NCI-H510A treated with DMSO at 0.1 percent for 48 hours (cell line): ENCODE measurements at places on chromosomes 3 and 15.

DNA sequence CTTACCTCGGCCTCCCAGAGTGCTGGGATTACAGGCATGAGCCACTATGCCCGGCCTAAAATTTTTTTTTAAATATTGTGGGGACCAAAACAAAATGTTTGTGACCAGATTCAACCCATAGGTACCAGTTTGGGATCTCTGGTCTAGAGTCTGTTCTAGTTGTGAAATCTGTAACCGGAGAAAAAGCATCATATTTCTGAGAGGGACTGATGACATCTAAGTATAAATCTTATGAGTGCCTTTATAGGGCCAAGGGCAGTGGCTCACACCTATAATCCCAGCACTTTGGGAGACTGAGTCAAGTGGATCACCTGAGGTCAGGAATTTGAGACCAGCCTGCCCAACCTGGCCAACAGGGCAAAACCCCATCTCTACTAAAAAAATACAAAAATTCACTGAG, 14.1 kb upstream of the OSBPL11 start:
- no peak for DNase-seq

GRCh38 chr3:158847452-158847821, 45.6 kb downstream of the MFSD1 start:
- no peak for DNase-seq

- peak; percentile 98 for DNase-seq
These were observed at the start of gene DLG1 for GRCh38 chr3:197298341-197298944. Gene DLG1, minus strand, starts transcription at chr3:197298612. Its CDS starts 1,408 bp downstream, at chr3:197297204.

DNA sequence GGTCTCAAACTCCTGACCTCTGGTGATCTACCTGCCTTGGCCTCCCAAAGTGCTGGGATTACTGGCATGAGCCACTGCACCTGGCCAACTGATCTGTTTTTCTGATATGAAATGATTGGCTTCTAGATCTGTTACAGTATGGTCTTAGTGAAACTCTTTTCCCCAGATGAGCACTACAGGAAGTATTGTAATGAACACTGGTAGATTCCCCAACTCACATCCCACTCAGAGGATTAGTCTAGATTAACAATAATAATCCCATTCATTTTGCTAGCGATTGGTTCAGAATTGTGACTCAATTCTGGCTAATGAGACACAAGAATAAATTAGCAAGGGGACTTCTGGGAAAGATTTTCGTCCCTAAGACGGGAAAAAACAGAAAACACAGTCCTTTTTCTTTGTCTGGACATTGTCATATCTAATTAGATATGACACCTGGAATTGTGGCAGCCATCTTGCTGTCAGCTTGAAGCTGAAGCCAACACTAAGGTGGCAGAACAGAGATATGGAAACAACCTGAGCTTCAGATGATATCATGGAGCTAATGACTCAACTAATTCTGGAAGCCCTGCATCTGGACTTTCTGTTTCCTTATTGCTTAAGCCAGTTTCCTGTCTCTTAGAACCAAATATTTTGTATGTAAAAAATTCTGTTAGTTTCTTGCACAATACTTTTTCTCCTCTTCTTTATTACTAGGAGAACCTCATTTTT, 17.4 kb upstream of the NPTN start:
- no peak for DNase-seq

- no peak for DNase-seq
These were observed 51.8 kb upstream of the ATOSA start for GRCh38 chr15:52731004-52731403.

- no peak for DNase-seq
These were observed 246.9 kb downstream of the ZIC1 start for GRCh38 chr3:147656023-147656422.

DNA sequence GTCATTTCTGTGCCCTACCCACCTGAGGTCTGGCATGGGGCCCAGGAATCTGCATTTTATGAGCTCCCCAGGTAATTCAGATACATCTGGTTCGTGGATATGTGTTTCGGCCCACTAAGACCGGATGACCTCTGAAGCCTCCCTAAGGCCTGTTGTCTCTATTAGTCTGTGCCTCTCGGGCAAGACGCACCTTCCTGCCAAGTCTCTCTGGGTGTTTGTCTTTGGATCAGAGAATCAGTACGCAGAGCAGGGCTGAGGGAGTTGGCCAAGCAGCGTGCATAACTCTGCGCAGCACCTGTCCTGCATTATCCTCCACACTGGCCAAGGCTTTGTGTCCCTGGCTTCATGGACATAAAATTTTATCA, 181.0 kb downstream of the THSD4 start:
- no peak for DNase-seq

DNA sequence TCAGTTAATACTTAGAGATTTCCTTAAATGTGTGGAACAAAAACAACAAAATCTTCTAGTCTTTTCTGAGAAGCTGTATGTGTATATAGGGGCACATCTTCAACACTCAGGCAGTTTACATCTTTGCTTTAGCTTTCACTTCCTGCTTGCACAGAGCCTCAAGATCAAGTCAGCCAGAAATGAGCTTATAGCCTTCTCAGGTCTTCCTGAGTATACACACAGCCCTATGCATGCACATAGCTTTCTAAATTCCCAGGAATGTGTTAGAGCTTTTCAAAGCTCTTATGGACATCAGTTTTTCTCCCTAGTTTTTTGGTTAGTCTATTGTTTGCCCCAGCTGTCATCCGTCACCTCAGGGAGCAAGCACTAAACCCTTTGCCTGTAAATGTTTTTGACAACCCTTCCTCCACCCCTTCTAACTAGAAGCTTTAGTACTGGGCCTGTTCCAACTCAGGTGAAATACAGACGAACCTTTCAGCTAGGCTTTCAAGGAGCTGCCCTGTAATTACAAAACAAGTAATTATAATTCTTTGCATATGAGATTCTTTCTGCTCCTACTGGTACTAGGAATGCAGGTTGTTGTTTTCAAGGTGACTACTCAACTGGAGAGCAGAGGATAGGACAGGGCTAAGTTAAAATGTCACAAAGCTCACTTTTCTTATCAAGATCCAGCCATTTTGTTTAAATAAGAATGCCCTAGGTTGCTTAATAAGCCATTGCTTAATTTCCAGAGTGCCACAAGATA, 22.6 kb upstream of the MTMR10 start:
- DNase-seq, result no peak

DNA sequence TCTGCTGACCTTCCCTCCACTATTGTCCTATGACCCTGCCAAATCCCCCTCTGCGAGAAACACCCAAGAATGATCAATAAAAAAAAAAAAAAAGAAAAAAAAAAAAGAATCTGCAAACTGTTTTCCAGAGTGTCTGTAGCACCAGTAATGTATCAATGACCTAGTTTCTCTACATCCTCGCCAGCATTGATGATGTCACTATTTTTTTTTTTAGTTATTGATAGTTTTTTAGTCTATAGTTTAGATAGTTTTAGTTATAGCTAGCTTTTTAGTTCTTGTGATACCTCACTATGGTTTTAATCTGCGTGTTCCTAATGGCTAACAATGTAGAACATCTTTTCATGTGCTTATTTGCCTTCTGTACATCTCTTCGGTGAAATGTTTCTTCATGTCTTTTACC, 36.1 kb upstream of the XIRP1 start:
- no peak for DNase-seq

- DNase-seq, result no peak
These were observed 362.3 kb upstream of the RGMA start for GRCh38 chr15:93451265-93451664.

- DNase-seq, result no peak
These were observed 116.7 kb downstream of the DLG1 start for GRCh38 chr3:197181741-197182140.

DNA sequence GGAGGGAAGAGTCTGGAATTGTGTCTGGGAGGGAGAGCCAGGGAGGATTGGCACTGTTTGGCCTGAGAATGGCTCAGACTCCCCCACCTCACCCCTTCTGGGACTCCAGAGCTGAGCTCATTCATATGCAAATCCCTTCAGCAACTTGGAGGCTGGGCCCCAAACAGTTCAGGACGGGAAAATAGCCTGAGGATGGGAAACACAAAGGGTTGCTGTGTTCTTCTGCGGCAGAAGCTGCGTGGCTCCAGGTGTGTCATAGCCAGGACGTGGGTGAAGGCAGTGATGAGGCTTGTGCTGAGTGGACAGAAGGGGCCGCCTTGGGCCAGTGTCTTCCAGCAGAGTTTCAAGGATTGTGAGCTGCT, 16.6 kb downstream of the MASP1 start:
- DNase-seq, result no peak

- DNase-seq, result no peak
These were observed 9.9 kb downstream of the APOD start for GRCh38 chr3:195573611-195574496.

GRCh38 chr3:30518181-30518864, 88.1 kb upstream of the TGFBR2 start:
- DNase-seq, result peak; percentile 20

DNA sequence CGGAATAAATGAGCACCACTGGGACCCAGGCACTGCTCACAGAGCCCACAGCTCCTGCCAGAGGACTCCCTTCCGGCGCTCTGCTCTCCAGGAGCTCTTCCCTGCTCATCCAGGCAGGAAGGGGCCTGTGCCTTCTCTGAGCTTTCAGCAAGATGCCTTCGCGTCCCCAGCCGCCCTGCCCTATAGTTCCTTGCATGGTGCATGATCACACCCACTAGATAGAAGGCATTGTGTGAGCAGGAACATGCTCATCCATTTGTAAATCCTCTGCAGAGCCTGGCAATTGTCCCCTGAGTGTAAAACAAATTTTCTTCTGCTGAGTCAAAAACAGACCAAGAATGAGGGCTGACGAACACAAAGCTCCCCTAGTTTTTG, 181.6 kb downstream of the MEGF11 start:
- DNase-seq, result no peak

- no peak for DNase-seq
These were observed 31.0 kb upstream of the TM4SF4 start for GRCh38 chr3:149443545-149443912.

GRCh38 chr15:71588746-71589145, 221.6 kb upstream of the NR2E3 start:
- no peak for DNase-seq

DNA sequence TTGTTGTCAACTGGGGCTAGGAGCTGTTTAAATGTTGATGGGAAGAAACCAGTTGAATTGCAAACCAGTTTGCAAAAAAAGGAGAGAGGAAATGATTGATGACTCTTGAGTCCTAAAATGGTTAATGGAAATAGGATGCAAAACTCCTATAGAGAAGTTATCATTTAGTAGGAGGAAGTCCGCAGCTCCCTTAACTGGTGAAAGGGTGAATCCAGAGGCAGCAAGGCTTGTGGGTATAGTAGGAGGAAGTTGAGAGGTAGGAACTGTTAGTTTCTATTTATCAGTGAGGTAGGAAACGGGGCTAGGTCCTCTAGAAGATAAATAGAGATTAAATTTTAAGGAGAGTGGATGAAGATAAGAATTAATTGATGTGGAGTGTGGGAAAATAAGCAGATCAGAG, 15.4 kb downstream of the IREB2 start:
- DNase-seq, result no peak

DNA sequence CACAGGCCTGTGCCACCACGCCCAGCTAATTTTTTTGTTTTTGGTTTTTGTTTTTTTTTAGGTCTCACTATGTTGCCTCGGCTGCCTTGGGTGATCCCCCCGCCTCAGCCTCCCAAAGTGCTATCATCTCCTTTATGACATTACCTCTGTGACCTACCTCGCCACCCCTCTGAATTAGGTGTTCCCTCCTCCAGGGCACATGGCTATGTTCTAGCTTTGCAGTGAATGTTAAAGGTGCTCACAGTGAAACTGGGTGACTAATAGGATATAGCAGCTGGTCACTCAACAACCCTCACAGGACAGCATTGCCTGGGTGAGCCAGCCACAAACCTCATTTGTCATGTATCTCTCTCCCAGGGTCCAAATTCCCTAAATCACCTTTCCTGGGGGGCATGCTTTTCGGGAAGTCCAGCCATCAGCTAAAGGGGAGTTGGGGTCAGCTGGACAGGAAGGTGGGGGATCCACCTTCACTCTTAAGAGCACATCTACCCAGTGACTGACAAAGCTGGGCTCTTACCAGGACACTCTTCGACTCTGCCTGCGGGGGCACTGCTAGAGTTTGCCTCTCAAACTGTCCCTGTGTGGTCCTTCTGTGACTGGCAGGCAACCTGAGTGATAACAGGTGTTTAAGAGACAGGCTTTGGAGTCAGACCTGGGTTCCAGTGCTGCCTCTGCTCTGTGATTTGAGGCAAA, 1.6 kb upstream of the TTLL3 start:
- DNase-seq, result no peak

DNA sequence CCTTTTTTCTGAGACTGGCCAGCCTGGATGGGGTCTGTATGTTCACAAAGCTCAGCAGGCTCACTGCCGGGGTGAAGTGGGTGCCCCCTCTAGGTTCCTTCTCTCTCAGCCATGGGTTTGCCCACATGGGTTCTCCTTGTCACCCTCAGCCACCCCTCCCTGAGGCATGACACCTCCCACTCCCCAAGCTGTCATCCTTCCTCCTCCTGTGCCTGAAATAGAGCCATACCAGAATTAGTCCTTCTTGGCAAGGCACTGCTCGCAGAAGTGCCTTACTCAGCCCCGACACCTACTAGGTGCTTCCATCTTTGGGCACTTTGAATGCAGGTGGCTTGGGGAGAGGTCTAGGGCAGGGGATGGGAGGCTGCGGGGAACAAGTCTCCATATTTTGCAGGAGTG, 62.9 kb upstream of the SEC13 start:
- no peak for DNase-seq

GRCh38 chr3:133700351-133700750, 38.6 kb upstream of the TOPBP1 start:
- no peak for DNase-seq

GRCh38 chr3:96966181-96966929, 152.0 kb downstream of the EPHA6 start:
- DNase-seq, result no peak

GRCh38 chr3:126901631-126902030, 81.3 kb upstream of the PLXNA1 start:
- no peak for DNase-seq

GRCh38 chr15:44441095-44441501, 13.7 kb downstream of the CTDSPL2 start:
- no peak for DNase-seq

DNA sequence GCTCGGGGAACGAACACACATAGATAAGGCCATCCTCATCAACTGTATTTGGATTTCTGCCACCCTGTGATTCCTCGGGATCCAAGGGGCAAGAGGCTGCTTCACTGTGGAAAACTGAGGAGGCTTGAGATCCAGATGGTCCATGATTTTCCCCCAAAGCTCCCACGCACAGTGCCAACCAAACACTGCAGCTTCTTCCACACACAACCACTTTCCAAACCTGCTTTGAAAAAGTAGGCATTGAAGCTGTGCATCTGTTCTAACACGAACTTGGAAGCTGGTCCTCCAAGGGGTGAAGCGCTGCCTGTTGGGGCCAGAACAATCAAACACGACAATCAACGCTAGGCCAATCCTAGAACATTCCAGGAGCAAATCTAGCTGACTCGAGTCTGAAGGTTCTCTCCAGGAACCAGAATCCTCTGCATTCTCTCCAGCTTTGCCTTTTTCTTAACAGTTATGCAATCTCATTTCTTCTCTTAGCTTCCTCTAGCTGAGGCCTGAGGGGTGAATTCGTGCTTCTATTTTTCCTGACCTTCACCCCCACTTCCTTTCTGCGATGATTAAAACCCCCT, 104.4 kb downstream of the LRRK1 start:
- DNase-seq, result no peak

DNA sequence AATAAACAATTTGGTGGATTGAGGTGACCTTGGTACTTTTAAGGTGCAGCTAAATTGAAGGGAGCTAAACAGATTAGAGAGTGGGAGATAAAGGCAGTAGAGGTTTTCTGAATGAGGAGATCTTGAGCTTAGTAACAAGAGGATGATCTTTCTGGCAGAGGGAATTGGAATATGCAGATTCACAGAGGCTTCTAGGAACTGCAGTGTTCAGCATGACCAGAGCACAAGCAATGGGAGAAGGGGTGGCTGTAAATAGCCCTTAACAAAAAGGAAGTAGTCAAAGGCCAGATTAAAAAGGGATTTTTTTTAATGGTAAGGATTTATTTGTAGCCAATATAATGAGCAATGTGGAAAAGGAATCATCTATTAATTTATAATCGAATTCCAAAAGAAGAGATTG, 5.7 kb upstream of the BNIP2 start:
- DNase-seq, result no peak
